NK-92 treated with Interleukin-12 subunit alpha and Interleukin-12 subunit beta, amount 100 ng/mL, for 24 hours (cell line): ENCODE measurements at places on chromosomes 5 and 9.

DNA sequence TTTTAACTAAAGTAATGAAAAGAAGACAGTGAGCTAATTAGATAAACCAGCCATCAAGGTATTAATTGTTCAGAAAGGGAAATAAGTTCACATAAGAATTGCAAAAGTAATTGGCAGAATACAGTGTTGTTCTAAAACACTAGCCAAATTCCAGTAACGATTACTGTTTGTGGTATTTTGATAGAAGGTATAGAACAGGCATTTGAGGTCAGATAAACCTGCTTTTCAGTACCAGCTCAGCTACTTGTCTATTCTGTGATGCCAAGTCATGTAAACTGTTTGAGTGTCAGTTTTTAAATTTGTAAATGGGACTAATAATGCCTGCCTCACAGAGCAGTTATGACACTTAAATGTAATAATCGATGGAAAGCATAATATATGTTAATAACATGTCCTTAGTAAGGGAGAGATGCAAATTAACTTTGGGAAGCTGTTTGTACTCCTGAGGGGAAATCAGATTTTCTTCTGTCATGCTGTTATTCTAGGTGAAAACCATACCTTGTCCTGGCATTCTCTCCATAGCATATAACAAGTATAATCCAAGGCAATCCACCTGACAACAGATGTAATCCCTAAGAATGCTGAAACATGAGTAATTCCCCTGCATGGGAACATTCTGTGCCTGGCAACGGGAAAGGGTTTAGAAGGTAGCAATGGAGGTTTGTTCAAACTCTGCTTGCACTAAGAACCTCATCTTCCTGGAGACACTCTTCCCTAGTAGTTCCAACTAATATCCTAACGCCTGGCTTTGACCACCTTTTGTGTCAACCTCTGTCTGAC, 509.5 kb upstream of the PAPPA start:
- DNase-seq = no peak

DNA sequence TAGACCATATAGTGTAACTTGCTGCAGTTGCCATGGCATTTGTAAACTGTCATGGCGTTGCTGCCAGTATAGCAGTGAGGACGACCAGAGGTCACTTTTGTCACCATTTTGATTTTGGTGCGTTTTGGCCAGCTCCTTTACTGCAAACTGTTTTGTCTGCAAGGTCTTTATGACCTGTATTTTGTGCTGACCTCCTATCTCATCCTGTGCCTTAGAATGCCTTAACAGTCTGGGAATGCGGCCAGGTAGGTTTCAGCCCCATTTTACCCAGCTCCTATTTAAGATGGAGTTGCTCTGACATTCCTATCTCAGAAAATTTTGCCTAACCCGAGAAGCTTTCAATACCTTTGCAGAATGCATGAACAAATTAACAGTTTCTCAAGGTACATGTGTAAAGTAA, 914.4 kb upstream of the ACO1 start:
- DNase-seq = no peak

- DNase-seq = no peak
These were observed 272.2 kb downstream of the FSTL4 start for GRCh38 chr5:133340002-133340755.

- no peak for DNase-seq
These were observed 36.6 kb upstream of the NR4A3 start for GRCh38 chr9:99785010-99785590.

DNA sequence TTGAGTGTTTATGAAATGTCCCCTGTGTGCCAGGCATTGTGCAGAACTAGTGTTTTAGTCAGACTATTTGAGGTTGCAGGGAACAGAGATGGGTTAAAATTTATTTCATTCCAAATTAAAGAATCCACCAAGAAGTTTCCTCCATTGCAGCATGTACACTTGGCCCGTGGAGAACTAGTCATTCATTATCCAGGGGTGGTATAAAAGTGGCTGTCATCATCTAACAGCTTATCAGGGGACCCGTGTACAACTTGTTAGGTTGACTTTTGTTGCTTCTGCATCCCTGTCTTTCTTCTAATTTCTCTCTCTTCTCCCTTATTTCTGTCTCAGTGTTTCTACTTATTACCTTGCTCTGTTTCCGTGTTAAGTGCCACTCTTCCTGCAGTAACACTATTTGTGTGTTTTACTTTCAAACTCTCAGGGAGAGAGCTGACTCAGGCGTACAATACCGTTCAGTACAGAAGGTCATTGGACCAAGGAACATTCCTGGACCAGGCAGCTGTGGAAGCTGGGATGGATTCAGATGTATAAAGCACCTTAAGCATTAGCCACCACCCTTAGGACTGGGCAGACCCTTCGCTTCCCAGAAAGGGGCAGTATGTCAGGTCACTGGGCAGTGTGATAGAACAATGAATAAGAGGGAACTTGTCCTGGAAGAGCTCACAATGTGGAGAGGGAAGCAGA, 36.1 kb downstream of the MAP3K1 start:
- DNase-seq = no peak

DNA sequence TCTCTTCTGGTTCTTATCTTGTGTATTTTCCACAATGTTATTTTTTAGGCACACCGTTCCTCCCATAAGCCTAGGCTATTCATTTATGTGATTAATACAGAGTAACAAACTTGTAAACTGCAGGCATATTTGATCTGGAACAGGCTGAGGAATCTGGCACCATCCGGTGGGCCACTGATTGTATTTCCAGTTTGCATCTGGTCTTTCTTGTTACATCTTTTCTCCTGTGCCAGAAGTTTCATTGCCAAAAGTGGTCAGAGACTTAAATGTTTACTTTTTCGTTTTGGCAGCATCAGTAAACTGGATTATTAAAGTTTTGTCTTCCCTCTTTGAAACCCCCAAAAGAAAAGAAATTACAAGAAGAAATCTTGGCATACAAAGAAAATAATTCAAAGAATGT, 17.9 kb upstream of the ZCCHC7 start:
- DNase-seq = no peak

- DNase-seq = no peak
These were observed 141.5 kb downstream of the OSTF1 start for GRCh38 chr9:75229605-75230332.

GRCh38 chr5:137072361-137073115, 426.6 kb downstream of the SPOCK1 start:
- no peak for DNase-seq

- DNase-seq = no peak
These were observed 43.4 kb upstream of the TMC1 start for GRCh38 chr9:72477930-72478518.

- no peak for DNase-seq
These were observed 10.5 kb upstream of the ERAP1 start for GRCh38 chr5:96818125-96818788.

DNA sequence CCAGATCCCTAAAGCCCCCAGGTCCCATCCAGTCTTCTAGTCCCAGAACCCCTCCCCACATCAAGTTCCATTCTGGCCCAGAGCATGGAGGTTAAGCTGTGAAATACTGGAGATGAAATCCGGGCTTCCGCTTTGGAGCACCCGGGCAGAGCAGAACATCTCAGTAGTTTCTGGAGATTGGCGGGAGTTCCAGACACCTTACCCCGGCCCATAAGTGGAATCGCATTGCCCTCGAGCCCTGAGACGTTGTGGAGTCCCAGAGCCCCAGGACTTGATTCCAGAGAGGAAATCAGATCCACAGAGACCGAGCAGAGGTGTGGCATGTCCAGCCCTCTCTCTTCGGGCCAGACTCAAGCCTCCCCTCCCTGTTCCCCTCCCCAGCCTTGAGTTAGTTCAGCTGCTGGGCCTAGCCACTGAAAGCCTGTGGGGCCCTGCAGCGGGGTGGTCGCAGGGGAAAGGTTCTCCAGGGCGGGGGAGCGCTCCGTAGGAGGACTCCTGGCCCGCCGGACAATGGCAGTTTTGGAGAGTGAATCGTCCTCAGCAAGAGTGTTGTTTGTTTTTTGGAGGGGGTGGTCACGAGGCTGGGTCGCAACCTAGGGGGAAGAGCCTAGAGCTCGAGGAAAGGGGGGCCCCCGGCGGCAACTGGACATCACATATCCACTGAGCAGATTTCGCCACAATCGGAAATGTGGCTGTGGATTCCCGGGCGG, 1.0 kb upstream of the PAX5 start:
- no peak for DNase-seq

GRCh38 chr9:86667307-86667706, 280.0 kb downstream of the GAS1 start:
- no peak for DNase-seq
